Skin of body (tissue), 3 donors: ENCODE measurements at places on chromosomes 12 and 14. TPM values are rescaled to one million over a fixed set of nuclear protein-coding genes. Genes with fewer than 3 reads are reported as not detected.

ZFC3H1 gene
- 76.9 TPM for total RNA-seq

RNF10 gene
- total RNA-seq: 127 TPM

- no peak for DNase-seq
Measured at GRCh38 chr14:67426161-67426560, 14.2 kb upstream of the PLEK2 start.

- DNase-seq: no peak
Measured at GRCh38 chr12:13275241-13276085, 78.9 kb downstream of the EMP1 start.

DNA sequence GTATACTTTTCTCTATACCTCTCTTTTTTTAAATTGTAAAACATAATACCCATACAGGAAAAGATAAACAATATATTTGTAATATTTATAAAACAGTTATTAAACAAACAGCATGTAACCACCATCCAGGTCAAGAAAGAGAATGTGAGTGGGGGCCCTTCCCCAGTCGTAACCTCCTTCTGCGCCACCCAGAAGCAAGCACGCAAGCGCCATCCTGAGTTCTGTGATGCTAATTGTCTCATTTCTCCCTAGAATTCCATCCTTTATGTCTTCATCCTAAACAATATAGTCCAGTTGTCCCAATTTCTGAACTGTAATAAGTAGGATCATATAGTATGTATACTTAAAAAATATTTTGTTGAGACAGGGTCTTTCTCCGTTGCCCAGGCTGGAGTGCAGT, 129.5 kb downstream of the EXOC5 start:
- no peak for DNase-seq
